ENCODE measurements at places on chromosomes 6 and 20.

GRCh38 chr20:37345339-37346235 is at the start of gene SRC:
TSS of gene SRC (plus strand) at chr20:37346140. CDS start at chr20:37384154, 38,014 bp downstream.
- peak; percentile 89 for DNase-seq

GRCh38 chr6:166637812-166638572 is 10.9 kb upstream of the RPS6KA2 start:
- no peak for DNase-seq

DNA sequence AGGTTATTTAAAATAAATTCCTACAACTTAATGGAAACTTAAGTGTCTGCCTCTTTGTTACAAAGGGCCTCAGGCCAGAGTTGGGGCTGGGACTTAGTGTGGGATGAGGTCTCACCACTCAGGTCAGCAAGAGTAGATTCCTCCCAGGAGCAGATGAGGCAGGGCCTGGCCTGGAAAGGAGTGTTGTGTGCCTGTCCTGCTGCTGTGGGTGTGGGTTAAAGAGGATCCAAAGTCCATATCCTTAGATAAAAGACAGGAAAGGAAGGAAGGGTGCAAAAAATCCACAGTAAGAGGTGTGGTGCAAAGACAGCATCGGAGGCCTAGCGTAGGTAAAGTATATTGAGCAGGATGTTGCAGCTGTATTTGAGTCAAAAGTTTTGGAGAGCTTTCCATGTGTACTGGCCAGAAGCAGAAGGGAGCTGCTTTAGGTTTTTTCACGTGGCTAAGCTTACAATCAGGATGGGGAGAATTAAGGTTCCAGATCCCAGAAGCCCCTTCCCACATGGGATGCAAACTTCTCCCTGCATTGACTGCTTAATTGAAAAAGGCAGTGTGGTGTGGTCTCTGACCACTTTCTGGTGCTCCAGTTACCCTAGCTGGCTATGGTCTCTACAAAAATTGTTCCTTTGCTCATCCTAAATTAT is 12.8 kb upstream of the PLCG1 start:
- DNase-seq: no peak

DNA sequence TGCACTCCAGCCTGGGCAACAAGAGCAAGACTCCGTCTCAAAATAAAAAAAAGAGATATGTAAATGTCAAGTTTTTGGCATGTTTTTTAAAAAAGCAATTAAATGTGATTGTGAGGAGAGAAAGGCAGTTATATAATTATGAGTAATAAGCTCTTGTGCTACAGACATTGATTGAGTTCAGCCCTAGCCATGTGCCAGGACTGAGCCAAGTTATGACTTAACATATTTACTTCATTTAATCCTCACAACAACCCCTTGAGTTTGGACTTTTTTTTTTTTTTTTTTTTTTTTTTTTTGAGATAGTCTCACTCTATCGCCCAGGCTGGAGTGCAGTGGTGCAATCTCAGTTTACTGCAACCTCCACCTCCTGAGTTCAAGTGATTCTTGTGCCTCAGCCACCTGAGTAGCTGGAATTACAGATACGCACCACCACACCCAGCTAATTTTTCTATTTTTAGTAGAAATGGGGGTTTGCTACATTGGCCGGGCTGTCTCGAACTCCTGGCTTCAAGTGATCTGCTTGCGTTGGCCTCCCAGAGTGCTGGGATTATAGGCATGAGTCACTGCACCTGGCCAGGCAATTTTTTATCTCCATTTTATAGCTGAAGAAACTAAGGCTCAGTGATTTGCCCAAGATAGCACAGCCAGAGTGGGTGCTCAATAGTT is 15.0 kb upstream of the CSE1L start:
- DNase-seq: no peak

- no peak for DNase-seq
Observed at GRCh38 chr20:50358971-50359370, 151.2 kb upstream of the PTPN1 start.

DNA sequence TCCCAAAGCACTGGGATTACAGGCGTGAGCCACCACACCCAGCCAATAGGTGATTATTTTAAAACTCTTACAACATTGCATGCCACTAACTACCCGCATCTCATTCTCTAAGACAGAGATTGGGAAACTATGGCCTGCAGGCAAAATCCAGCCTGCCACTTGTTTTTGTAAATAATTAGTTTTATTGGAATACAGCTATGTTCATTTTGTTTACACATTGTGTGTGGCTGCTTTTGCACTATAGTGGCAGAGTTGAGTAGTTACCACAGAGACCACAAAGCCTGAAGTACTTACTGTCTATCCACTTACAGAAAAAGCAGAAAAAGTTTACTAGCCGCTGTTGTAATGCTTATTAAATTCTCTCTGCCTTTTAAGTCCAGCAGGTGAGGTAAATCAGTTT is 16.4 kb upstream of the PKIG start:
- no peak for DNase-seq

GRCh38 chr6:110965629-110966229 is 7.2 kb downstream of the GTF3C6 start:
- DNase-seq: no peak

Data from Caki2 (cell line).